ENCODE measurements at places on chromosomes 2 and 18.

DNA sequence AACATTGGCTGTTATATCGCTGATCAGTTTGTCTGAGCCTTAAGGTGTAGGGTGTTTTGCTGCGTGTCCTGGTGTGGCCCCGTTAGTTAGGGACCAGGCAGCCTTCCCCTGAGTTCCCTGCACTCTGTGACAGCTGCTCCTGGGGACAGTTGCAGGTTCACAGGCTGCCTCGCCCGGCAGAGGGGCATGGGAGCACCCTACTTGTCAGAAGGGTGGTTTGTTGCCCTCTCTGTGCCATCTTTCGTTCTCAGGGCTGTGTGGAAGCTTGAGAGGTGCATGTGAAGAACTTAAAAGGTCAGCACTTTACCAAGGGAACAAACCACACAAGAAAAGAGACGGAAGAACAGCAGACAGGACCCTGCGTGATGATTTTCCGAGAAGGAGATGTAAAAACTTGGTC lies 159.6 kb downstream of the LDLRAD4 start:
- DNase-seq, result no peak

DNA sequence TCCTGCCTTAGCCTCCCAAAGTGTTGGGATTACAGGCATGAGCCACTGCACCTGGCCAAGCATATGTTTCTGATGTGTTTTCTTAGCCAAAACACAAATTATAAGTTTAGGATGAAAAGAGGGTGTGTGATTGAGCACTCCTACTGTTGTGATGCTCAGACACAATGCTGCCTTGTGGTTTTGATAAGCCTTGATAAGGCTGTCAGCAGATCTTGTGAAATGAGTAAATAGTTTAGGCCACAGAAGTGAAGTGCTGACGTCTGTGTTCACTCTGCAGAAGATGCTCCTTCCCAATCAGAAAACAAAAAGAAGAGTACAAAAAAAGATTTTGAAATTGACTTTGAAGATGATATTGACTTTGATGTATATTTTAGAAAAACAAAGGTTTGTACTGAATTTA lies 24.3 kb downstream of the NCAPH start:
- no peak for DNase-seq

DNA sequence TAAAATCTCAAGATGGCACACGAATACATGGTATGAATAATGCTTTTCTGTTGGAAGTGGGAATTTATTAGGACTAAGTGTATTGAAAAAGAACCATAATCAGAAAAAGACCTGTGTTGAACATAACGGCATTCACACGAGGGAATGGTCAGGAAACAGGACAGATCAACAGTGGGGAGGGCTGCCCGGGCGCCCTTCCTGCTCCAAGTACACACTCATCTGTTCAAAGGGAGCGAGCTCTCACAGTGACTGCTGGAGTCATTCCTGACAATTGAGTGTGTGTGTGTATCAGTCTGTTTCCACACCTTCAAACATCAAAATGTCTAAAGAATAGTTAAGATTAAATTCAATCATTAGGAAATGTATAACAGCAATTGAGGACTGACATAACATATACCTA lies 167.2 kb downstream of the HDAC4 start:
- DNase-seq, result no peak

DNA sequence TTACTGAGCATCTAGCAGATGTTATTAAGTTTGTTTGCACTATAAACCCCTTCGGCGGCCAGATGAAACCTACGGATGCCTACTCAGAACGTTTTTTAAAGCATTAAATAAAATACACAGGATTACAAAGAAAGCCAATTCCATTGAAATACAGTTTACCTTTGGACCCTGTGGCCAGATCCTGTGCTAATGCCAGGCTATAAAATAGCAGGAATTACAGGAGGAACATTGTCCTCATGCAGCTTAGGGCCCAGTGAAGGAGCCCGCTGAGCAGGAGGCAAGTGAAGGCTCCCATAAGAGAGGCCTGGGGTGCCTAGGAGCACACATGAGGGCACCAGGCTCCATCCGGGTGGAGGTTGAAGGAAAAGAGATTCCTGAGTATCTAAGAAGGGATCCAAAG lies 310.4 kb downstream of the MTX2 start:
- DNase-seq, result no peak

DNA sequence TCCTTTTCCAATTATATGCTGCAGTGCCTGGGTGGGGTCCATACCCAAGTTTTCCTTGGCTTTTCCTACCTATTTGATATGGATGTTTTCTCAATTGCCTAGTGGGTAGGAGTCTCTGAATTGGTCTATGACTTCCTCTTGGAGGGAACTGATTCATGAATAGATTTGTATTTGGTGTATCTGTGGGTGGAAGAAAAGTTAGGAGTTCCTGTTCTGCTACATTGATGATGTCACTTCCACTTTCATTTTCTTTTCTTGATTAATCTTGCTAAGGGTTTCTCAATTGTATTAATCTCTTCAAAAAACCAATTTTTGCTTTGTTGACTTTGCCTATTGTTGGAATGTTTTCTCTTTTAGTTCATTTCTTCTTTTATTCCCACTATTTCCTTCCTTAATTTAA lies 37.4 kb upstream of the SLC9A2 start:
- DNase-seq, result no peak

DNA sequence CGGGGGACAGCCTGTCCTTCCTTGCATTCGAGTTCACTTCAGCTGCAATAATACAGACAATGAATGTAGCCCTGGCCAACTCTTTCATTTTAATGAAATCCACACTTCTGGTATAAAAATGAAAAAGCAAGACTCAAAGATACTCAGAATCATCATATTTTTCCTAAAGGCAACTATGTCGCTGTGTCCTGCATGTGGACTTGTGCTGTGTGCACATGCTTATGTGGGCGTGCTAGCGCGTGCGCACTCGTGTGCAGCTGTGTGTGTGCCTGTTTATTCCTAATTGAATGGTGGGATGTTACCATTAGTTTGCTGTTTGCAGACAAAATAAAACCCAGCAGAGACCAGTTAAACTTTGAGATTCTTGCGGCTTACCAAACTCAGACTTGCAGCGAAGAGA lies 49.6 kb downstream of the SMIM21 start:
- no peak for DNase-seq

DNA sequence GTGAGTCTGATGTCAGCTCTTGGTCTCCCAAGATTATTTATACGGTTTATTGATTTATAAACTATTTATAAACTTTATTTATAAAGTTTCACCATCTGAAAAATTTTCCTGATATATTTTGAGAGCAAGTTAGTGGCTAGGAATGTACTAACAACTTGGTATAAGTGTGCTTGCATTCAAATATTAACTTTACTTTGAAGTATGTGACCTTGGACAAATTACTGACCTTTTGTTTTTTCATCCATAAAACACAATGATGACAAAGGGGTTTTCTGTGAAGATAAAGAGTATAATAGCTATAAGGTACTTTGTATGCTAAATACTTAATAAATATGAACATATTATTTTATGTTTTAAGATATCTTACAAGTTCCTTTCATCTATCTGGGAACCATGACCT lies 221.7 kb downstream of the GCA start:
- DNase-seq, result no peak

- DNase-seq, result no peak
Observed at GRCh38 chr2:96254571-96254970, 11.2 kb downstream of the TMEM127 start.

DNA sequence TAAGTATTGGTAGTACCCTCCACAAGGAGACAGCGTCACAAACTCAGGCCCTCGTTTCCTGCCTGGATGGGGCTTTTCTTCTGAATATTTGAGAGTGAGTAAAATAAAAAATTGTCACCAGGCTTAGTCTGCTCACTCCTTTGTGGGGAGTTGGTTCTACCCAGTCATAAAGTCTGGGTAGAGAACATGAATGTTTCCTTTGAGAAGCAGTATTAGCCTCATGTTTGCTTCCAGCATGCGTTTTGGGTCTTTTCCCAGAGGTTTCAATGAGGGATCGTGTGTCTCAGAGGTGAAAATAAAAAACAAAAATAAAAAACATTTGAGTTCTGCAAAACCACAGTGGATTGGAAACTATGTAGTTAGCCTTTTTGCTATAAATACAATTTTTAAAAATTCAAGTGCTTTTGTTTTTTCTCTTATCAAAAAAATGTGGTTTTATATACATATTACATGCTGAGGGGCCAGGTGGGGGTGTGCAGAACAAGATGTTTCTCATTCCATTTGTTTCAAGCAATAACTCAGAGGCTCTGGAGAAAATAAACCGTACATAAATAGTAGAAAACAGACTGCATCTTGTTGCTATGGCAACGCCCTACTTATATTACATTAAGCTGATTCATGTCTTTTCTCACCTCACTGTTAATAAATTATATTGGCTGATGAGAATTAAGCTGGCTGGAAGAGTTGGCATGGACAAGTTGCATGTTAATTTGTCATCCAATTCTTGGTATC lies 225.4 kb upstream of the FBXO11 start:
- DNase-seq, result peak; percentile 22

DNA sequence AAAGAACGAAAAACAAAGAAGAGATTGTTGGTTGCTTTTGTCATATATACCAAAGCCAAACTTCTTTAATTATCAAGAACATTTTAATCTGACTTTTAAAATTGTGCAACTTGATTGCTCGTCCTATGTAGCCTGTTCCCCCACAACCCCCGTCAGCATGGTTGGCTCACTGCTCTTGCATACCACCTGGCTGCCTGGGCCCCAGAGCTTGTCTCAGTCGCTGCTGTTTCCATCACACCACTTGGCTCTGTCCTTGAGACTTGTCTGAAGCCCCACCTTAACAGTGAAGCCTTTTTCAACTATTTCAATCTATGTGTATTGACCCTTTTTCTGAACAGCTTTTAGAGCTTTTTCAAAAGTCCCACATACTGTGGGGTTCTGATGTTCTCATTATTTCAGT lies 270.8 kb downstream of the ZNF407 start:
- no peak for DNase-seq

DNA sequence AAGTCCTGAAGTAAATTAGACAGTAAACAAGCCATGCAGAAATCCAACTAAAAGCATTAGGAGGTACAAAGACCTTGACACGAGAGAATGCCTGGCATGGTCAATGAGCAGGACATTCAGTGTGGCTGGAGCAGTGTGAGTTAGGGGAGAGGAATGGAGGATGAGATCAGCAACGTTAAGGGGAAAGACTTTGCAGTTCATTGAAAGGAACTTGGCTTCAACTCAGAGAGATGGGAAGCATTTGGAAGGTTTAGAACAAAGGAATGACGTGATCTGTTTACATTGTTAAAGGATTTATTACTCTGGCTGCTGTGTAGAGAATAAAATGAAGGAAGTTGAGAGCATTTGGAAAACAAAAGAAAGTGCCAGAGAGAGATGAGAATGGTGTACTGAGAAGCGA lies 621.3 kb downstream of the XIRP2 start:
- no peak for DNase-seq

GRCh38 chr2:81412681-81413080 lies 1108.1 kb upstream of the LRRTM1 start:
- no peak for DNase-seq

GRCh38 chr2:240928476-240929363 lies 22.6 kb downstream of the CROCC2 start:
- DNase-seq, result no peak

GRCh38 chr2:96698221-96698861 lies 41.5 kb downstream of the LMAN2L start:
- no peak for DNase-seq

DNA sequence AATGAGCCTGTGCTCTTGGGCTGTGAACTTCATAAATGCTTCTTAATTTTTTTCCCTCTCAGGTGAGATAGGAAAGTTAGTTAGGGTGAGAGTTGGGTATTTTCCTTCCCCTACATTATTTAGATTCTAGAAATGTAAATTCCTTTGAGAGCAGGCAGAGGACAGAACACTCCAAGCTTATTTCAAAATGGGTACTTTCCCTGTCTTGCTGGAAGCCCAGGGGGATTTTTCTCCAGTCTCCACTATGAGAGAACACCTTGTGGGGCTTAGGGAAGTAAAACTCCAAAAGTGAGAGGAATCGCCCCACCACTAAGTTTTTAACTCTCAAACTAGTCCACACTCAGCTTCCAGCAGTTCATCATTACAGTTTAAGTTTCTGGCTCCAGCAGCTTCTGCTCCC lies 253.2 kb upstream of the CTAGE1 start:
- DNase-seq, result no peak

- DNase-seq, result no peak
Observed at GRCh38 chr2:13002536-13003331, 286.0 kb downstream of the TRIB2 start.

DNA sequence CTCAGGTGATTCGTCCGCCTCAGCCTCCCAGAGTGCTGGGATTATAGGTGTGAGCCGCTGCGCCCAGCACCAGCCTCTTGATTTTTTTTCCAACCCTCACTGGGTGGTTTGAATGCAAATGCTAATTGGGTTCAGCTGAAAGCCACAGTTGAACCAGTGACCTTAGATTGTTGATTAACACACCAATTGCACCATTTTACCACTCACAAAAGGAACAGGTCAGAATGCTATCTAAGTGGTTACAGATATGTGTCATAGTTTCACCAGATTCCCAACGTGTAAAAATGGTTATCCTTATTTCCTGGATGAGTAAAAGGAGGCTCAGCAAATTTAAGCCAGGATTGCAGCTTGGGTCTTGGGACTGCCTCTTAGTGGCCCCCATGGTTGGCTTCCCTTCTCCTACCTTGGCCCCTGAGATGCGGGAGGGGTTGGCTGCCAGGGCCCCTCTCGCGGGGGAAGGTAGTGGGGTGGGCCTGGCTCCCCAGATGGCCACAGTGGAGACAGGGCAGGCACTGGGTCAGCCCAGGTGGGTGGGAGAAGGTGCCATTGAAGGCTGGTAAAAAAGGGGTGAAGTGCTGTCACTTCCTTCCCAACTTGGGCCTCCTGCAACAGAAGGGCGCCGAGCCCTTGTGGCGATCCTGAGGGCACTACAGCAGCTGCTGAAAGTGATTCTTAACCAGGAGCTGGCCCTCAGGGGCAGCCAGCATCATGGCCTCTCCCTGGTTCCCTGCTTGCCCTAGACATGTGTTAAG lies 164.9 kb upstream of the HAAO start:
- no peak for DNase-seq

- DNase-seq, result no peak
Observed at GRCh38 chr2:111196435-111196834, 75.7 kb downstream of the BCL2L11 start.

DNA sequence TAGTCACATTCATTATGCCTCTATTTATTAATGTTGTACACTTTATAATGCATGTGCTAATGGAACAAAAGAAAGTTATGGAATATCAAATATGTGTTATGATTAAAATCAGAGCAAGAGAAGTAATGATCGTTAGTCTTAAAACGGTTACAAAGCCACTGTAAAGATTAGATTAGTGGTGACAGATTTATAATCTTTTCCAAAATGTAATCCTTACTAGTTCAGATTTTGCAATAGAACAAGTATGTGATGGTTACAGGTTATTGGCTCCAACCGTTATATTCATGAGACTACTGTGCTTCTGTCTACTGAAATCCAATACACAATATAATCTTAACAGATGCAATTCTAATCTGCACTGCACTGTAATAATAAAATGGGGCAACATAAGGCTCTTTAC lies 180.6 kb downstream of the ZNF521 start:
- DNase-seq, result no peak

GRCh38 chr2:32865399-32866068 lies 81.2 kb upstream of the LTBP1 start:
- no peak for DNase-seq

GRCh38 chr18:7492385-7492784 lies 74.7 kb upstream of the PTPRM start:
- DNase-seq, result no peak

All from K562 (cell line).